Right cardiac atrium (tissue), 5 donors: ENCODE measurements at places on chromosomes 16 and 17. TPM values are rescaled to one million over a fixed set of nuclear protein-coding genes. Genes with fewer than 3 reads are reported as not detected.

- DNase-seq: no peak
Observed at GRCh38 chr16:5633845-5634440, 536.3 kb upstream of the EEF2KMT start.

DNA sequence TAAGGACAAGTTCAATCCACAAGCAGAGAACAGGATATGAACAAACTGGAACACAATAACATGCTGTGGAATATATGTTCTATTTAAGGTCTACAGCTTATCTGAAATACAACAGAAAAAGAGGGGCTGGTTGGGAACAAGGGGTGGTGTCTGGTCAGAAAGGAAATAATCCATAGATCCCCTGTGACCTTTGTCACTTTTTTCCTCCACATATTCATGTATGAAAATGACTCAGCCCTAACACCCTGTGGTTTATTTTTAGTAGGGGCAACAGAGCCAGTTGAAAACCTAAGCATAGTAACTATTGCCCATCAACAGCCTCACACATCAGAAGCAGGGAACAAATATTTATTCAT is 12.3 kb upstream of the SPAG9 start:
- DNase-seq: no peak

DNA sequence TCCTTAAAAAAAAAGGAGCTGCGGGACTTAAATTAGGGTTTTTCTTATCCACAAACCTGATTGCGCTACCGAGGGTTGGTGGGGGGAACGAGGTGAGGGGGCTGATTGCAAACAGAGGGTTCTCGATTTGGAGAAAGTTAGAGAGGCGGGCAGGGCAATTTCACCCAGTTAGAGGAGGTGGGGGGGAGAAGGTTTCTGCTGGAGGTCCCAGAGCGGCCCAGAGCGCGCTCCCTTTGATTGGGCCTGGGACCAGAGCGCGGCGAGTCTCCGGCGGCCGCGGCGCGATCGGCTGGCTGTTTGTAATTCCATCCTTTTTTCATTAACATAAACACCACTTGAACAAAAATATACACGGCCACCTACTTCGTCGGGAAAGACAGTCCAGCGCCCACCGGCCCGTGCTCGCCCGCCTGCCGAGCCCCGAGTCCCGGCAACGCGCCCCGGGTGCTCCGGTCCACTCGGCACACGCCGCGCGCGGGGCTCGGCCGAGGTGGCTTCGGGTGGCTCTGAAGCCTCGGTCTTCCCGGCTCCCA is 13.3 kb upstream of the FOXF1 start:
- DNase-seq: no peak

DNA sequence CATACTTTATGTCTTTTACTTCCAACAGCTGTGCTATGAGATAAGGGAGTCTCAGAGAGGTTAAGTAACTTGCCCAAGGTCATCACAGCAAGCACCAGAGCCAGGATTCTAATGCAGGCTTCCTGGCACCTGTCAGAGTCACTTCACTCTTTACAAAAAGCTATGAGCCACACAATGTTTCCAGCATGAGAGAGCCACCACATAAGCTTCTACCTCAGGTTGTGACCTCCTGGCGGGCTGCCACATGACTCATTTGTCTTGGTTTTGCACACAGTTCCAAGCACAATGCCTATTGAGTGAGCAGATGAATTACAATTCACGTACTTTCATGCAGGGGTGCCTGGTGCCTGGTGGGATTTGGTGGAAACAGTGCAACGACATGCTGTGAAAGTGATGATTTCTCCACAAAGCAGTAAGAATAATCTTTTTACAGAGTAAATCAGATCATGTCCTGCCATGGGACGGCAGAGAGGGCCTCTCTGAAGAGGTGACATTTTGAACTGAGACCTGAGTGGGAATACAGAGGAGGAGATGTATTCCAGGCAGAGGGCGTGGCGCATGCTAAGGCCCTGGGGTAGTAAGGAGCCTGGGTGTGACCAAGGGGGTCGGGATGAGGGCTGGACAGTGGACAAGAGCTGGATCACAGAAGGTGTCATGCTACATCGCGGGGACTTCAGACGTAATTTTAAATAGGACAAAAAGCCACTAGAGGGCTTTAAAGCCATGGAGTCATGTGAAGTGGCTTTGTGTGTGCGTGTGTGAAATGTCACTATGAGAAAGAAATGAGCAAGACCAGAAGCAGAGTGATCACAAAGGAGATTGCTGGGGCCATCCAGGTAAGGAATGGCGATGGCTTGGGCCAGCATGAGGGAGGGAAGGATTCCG is 53.4 kb downstream of the CACNG3 start:
- DNase-seq: no peak

- no peak for DNase-seq
Observed at GRCh38 chr17:5100832-5101231, 10.8 kb downstream of the ZNF232 start.

GRCh38 chr16:873243-873661 is 72.7 kb upstream of the GNG13 start:
- no peak for DNase-seq

DNA sequence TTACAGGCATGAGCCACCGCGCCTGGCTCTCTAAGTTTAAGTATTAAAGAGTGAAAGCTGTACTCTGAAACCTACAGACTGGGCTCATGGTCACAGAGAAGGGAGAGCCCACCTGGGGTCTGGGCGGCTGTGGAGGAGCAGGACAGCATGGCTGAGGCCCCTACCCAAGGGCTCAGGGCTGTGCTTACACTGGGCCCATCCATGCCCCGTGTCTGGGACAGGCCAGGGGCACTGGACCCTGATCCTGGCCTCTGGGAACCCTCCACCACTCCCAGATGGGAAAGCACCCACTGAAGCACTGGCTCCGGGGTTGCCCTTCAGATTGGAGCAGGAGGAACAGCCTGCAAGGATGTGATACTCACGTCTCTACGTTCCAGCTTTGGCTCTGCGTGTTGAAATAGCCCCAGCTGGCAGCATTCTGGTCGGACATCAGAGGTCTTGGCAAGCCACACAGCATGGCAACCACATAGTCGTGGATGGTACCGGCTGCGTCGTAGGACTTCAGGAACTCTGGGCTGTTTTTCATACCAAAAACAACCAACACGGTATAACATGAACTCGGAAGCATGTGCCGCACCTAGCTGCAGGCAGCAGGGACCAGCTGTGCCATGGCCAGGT is 13.0 kb downstream of the SHPK start:
- no peak for DNase-seq

- DNase-seq: no peak
Observed at GRCh38 chr17:17719199-17719940, 38.1 kb downstream of the RAI1 start.

The CTRL gene
- total RNA-seq: 0.42 TPM

The KCNJ18 gene
- total RNA-seq: not detected
